ENCODE measurements at places on chromosomes 5 and 9.

GRCh38 chr5:108536321-108536720, 154.4 kb upstream of the FBXL17 start:
- DNase-seq, result no peak

DNA sequence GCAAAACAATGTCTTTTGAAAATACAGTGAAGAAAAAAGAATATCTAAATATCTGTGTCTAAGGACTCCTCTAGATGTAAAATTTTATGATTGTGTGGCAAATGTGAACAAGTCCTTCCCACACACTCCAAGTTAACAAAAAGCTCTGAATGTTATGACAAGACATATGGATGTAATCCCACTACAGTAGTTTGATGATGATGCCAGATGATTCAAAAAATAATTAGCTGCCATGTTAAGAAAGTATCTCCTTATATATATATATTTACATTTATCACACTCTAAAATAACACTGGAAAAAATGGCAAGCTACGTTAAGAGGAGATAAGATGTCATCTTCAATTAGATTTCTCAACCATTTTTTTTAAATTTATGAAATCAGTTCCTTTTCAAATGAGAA, 178.5 kb downstream of the NFIB start:
- DNase-seq, result no peak

DNA sequence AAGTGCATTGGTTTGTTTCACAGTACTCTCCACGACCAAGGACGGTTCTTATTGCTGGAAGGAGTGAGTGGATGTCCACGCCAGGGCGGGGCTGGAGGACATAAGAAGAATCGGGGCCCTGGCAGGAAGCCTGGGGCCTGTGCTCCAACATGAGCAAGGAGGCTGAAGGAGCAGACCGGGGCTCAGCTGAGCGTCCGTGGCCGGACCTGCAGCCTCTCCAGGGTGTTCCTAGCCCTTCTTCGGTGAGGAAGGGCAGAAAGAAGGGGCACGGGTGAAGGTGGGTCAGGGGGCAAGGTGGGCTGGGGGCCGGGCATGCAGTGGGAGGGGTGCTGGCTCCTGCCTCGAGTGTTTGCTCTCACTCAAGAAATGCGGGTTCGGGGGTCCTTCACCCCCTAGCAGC, 18.1 kb downstream of the FAM78A start:
- no peak for DNase-seq

DNA sequence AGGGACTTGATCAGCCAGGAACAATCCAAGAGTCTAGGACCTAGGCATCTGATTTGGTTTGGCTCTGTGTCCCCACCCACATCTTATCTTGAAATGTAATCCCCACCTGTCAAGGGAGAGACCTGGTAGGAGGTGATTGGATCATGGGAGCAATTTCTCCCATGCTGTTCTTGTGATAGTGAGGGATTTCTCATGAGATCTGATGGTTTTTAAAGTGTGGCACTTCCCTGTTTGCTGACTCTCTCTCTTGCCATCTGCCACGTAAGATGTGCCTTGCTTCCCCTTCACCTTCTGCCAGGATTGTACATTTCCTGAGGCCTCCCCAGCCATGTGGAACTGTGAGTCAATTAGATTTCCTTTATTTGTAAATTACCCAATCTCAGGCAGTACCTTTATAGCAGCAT, 201.7 kb upstream of the ACTBL2 start:
- DNase-seq, result no peak

GRCh38 chr5:137738947-137739346, 3.1 kb upstream of the KLHL3 start:
- no peak for DNase-seq

- DNase-seq, result no peak
Observed at GRCh38 chr9:98121058-98121457, 2.0 kb upstream of the TRIM14 start.

GRCh38 chr5:79613549-79613948, 1.3 kb downstream of the TENT2 start:
- no peak for DNase-seq

DNA sequence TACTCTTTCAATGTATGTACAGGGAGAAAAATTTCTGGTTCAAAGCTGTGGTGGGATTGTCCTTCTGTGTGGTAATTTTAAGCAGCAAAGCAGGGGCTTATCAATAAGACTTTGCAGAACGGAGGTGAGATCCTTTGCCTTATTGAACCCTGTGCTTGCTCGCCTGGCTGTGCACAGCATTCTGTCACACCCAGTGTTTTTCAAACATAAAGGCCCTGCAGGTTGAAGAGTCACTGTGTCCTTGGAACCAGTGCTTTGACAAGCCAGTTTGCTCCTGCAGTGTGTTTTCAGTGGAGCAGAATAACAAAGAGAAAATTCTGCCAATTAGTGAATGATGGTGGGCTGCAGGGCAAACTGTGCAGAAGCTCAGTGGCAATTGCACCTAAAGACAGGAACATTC, 236.7 kb upstream of the PCSK5 start:
- no peak for DNase-seq

GRCh38 chr5:132006331-132007120, 4.9 kb downstream of the ACSL6 start:
- DNase-seq, result no peak

- DNase-seq, result no peak
Observed at GRCh38 chr5:39024884-39025283, 49.3 kb downstream of the RICTOR start.

- no peak for DNase-seq
Observed at GRCh38 chr5:65261499-65261898, 220.2 kb downstream of the ADAMTS6 start.

DNA sequence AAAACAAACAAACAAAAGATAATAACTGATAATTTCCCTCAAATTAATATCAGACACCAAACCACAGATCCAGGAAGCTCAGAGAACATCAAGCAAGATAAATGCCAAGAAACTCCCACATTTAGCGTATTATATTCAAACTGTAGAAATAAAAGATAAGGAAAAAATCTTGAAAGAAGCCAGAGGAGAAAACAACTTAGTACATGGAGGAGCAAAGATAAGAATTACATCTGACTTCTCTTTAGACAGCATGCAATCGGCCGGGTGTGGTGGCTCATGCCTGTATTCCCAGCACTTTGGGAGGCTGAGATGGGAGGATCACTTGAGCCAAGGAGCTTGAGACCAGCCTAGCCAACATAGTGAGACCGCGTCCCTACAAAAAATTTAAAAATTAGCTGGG, 17.2 kb upstream of the MLANA start:
- DNase-seq, result no peak
